SJSA1 (cell line): ENCODE measurements at places on chromosomes 11 and 22. TPM values are rescaled to one million over a fixed set of nuclear protein-coding genes. Genes with fewer than 3 reads are reported as not detected.

Gene MISFA
- total RNA-seq, result 0.32 and 0.91 TPM in 2 replicates

Gene NUMA1
- 38.4 and 46.4 TPM in 2 replicates for total RNA-seq

Gene LINC01488
- total RNA-seq, result 0.05 TPM in 1 of 2 replicates, not detected in the other

Gene TBX10
- not detected in 2 replicates for total RNA-seq

Gene CEND1
- total RNA-seq, result 0.21 and 0.88 TPM in 2 replicates

Gene OR6T1
- total RNA-seq, result not detected in 2 replicates

Gene CHRNA10
- 0.28 and 0.71 TPM in 2 replicates for total RNA-seq

Gene SOX6
- 6.5 and 18.5 TPM in 2 replicates for total RNA-seq

Gene KRTAP5-7
- total RNA-seq, result not detected in 2 replicates
